HFFc6 (cell line): ENCODE measurements at places on chromosomes 16 and 17.

GRCh38 chr16:77869997-77870813 is 81.8 kb downstream of the VAT1L start:
- DNase-seq, result no peak

DNA sequence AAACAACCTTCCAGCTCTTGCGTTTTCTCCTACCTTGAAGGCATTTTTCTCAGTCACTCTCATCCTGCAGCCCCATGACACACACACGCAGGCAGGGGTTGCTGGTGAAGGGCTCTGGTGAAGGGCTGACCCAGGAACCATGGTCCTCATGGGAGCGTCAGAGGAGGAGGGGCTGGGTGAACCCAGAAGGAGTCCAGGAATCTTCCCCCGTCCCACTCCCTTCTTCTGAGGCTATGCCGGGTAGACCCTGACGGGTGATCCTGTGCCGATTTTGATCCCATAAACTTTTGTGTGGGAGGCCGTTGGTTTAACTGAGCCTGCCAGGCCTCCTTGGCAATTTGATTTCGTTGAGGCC is 278.4 kb upstream of the FOXF1 start:
- no peak for DNase-seq

DNA sequence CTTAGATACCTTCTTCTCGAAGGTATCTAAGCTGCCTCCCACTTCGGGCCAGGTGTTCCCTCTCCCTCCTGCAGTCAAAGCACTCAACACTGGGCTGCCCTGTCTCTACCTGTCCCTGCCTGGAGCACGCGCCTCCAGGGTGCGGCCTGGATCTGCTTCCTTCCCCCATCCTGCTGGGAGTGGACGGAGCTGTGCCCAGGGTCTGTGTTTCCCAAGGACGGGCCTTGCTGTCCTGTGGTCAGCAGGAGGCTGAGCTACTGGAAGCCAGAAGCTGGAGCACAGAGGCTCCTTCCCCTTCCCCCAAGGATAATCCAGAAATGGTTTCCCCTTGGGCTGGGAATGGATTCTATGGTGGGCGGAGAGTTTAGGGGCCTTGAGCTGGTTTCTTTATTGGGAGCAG is 16.7 kb downstream of the LLGL2 start:
- no peak for DNase-seq

GRCh38 chr17:4124999-4125398 is 17.8 kb downstream of the ZZEF1 start:
- no peak for DNase-seq

- no peak for DNase-seq
Observed at GRCh38 chr17:79082311-79083190, 7.9 kb downstream of the ENGASE start.

DNA sequence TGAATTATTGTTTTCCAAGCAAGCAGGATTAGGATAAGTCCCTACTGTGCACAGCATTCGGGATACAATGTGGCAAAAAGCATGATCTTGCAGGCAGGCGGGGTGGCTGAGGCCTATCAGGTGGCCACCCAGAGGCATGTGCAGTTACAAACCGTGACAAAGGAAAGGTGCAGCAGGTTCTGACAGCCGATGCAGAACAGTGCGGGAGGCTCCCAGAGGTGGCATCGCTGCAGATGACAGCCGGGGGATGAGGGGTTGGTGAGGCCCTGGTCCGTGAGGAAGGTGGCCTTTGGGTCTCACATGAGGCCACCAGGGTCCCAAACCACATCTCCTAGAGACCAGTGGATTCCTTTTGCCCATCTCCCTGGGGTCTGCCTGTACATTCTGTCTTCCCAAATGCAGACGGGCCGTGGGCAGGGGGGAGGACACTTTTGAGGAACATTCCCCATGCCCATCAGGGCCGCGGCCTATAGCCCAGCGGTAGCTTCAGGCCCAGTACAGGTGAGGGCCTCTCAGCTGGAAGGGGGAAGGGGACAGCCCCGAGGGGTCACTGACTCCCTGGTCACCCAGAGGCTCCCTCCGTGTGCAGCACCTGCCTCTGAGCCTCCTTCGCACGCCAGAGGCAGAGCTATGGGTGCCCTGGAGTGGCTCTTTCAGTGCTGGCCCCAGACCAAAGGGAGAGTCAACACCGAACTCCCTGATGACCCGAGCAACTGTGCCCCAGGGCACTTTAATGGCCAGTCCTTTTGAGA is 85.1 kb downstream of the SOCS1 start:
- no peak for DNase-seq

GRCh38 chr16:23868136-23868535 is 32.4 kb downstream of the PRKCB start:
- no peak for DNase-seq

GRCh38 chr16:2008009-2008526 is 1.6 kb downstream of the ZNF598 start:
- DNase-seq, result no peak

- DNase-seq, result no peak
Observed at GRCh38 chr17:57092779-57093178, 7.7 kb downstream of the AKAP1 start.

DNA sequence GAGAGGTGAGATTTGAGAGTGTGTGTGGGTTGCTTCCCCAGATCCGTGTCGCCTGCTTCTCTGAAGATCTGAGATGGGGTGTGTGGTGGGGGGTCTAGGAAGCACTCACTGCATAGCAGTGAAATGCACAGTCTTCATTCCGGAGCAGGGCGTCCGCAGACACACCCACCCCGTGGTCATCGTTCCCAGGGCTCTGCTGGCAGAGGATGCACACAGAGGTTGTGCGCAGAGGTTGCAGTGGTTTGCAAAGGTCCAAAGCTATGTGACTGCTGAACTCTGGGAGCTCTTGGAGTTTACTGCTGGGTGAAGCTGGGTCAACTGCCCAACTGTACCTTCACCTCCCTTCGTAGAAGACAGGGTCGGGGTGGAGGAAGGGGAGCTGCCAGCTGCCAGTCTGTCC is 135.3 kb downstream of the SNX29 start:
- no peak for DNase-seq

DNA sequence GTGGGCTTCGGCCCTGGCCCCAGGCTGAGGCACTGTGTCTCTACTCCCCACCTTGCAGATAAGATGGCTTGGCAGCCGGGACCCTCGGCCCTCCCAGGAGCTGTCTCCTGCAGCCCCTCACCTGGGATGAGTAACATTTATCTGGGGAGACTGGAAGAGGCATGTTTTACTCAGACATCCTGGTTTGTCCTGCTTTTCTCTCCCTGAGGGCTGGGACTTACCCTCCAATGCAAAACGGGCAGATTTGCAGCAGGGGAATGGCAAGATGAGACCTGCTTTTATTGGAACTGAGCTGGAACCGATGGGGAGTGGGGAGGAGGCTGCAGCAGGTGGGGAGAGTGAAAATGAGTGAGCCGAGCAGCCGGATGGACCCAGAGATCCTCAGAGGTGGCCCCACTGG is 27.3 kb upstream of the UBE2G1 start:
- no peak for DNase-seq

DNA sequence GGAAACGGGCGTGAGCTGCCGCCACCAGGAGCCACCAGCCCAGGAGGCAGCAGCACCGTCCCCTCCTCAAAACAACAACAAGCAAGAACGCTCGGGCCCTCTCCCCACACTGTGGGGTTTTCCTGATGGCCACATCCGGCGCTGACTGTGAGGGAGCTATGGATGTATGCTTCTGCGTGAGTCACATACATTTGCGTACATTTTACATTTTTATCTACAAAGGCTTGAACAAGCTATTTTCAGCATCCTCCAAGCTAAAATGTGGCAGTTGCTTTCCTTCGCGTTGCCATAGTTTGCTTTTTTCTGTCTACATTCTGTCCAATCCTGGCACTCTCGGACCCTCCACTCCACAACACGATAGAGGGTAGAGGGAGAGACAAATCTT is 2.0 kb upstream of the ABR start:
- no peak for DNase-seq

GRCh38 chr17:79085921-79086551 is 11.4 kb downstream of the ENGASE start:
- DNase-seq, result no peak

DNA sequence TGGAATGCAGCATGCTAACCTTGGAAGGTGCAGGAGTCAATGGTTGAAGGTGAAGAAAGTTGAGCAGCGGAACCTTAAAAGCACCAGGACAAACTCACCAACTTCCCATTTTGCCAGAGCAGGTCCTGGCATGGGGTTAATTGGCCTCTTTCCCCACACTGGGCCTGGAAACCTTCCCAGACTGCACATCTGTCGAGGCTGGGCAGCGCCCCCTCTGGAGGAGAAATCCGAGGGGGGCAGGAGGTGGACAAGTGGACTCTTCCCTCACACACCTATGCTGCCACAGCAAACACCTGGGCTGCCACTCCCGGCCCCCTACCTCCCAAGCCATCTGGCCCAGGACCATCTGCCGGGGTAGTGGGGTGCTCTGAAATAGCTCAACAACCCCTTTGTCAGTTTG is 232.4 kb downstream of the CBLN1 start:
- no peak for DNase-seq

DNA sequence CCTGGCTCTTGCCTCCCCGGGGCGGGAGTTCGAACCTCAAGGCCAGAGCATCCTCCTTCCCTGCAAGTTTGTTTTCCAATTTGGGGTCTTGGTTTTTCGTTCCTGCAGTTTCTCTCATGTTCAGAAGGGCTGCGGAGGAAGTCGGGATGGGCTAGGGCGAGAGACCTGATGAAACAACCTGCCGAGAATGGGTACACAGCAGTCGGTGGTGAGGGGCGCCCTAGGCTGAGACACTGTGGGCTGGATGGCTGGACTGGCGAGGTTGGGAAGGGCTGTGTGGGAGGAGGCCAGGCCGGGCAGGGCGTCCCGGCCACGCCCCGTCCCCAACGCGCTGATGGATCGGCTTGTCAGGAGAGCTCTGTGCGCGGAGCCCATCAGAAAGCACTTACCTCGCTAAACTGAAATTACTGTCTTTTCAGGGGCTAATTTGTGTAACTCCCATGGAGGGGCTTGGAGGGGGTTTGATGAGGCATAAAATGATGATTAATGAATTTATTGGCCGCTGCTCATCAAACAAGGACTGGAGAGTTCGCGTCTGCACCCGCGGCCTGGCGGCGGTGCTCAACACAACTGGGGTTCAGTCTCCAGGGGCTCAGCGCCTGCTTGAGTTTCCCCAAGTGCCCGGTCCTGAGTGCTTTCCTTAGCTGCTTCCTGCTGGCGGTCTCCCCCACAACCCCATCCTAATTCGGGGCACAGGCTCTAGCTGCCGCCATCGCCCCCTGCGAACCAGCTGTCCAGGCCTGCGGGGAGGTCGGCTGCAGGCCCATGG is 9.0 kb downstream of the IRX5 start:
- DNase-seq, result no peak

DNA sequence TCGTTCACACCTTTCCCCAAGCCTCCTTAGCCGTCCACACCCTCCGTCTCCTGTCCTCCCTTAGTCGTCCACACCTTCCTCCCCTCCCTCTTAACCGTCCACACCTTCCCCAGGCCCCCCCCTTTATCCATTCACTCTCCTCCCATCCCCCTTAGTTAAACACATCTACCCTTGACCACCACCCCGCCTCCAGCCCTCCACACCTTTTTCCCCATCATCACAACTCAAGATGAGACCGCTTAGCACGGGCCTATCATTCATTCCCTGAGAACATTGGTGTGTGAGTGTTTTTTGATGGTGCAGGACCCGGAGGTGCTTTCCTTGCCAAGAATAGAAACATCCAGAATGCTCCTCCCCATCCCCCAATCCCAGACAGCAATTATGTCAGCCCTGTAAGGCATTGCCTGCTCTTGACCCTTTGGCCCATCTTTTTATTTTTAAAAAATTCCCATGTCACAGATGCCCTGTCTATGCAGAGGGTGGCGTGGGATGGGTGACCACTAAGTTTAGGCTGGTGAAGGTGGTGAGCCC is 1.4 kb downstream of the TENT4B start:
- DNase-seq, result no peak

DNA sequence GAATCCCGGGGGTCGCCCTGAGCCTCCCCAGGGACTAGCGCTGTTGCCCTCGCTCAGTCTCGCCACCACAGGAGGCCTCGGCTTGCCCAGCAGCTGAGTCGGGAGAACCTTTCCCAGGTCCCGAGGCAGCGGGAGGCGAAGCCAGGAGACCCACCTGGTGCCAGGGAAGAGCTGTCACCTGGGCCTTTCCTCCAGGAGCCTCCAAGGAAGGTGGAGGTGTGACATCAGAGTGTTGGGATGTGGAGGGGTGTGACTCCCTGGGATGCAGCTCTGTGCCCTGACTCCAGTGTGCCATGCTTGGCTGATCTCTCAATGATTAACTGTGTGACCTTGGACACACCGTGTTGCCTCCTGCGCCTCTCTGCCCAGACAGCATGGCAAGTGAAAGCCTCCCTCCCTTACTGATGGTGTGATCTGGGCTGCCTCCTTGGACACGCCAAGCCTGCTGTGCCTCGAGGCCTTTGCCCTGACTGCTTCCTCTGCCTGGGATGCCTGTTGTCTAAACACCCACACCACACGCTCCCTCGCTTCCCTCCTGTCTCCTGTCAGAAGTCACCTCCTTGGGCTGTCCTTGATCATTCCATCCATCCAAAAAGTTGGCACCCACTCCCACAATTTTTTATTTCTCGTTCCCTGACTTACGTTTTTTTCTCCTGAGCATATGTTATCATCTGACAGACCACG is 88.0 kb downstream of the CMIP start:
- no peak for DNase-seq

GRCh38 chr16:12531937-12532336 is 271.8 kb downstream of the CPPED1 start:
- DNase-seq, result peak; percentile 46

- DNase-seq, result no peak
Observed at GRCh38 chr16:46811682-46812081, 19.3 kb downstream of the C16orf87 start.

DNA sequence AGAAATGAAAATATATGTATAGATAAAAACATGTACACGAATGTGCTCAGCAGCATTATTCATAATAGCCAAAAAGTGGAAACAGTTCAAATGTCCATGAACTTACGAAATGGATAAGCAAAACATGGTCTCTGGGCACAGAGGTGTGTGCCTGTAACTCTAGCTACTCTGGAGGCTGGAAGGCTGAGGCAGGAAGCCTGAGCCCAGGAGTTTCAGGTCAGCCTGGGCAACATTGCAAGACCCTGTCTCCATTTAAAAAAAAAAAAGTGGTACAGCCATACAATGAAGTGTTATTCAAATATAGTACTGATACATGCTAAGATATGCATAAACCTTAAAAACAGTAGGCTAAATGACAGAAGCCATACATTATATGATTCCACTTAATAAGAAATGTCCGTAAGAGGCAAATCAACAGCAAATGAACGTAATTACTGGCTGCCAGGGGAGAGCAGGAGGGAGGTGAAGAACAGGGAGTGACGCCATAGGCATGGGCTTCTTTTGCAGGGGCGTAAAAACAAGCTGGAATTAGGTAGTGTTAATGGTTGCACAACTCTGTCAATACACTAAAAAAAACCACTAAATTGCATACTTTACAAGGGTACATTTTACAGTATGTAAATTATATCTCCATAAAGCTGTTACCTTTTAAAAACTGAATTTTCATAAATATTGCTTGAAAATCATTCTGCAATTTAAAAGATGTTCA is 87.2 kb upstream of the PLEKHM1 start:
- DNase-seq, result no peak

- DNase-seq, result peak; percentile 28
Observed at GRCh38 chr17:50101346-50102163, 6.4 kb downstream of the PDK2 start.
